ENCODE measurements at places on chromosomes 7 and 10.

GRCh38 chr10:123249894-123250293, 95.7 kb downstream of the BUB3 start:
- DNase-seq, result no peak

DNA sequence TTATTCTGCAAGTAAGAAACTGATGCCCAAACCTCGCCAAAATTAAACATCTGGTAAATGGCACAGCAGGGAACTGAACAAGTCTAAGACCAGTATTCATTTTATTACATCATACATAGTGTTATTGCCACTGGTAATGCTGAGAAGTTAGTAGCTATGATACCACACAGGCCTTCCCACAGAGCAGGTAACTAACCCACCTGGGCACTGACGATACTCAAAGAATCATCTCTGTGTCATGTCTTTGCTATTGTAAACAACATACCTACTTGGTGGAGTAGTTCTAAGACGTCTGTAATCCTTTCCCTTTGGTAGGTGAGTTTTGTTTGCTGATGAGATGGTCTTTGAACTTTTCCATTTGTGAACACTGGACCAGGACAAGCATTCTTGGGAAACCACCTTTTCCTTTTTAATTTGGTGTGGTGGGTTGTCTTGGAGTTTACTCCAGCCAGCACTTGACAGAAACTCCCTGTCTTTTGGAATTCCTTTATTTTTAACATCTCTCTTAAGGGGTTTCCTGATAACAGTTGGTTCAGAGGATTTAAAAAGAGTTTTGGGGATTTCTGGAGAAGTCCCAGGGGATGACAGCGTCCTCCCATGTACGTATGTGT, 40.9 kb downstream of the PDSS1 start:
- no peak for DNase-seq

- DNase-seq, result no peak
Observed at GRCh38 chr10:46317370-46317769, 30.6 kb downstream of the ANTXRL start.

- DNase-seq, result no peak
Observed at GRCh38 chr10:30645340-30645827, 15.8 kb upstream of the LYZL2 start.

DNA sequence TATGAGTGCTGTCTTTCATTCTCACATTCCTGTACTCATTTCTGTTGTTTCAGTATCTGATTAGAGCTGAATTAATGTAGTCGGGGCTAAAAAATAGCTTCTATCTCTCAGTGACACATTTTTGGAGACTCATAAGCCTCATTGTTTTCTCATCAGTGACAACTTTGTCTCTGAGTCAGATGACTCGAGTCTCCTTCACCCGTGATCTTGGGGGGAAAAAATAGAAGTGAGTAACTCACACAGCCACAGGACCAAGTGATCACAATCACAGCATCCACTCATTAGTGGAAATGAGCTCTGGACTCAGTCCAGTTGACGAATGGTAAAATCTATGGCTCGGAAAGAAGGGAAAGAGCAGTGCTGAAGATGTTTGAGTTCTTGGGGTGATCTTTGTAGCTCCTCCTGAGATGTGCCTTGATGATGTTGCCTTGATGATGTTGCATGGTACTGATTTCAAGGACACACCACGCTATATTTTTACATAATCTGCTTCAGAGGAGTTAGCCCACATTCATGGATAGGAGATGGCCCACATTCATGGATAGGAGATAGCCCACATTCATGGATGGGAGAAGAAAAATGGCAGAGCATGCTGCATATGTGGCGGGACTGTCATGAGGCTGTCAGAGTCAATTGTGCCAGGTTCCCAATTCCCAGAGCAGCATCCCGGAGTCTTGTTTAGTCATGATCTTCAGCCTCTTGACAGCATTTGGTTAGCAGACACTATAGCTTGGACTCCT, 214.7 kb downstream of the CELF2 start:
- DNase-seq, result no peak

DNA sequence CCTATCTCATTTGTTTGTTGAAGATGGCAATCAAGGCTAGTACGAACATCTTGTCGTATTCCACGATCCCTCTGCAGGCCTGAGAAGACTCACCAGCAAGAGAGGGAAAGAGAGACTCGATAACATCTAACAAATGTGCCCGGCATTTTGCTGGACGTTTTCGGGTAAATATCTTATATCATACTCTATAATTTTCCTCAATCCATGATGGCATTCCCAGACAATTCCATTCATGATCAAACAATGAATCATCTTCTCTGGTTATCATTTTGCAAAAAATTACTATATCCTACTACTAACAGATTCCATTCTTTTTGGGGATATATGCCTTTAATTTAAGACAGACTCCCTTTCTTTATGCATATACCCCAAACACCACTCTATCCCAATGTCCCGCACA, 118.1 kb downstream of the TYW1B start:
- DNase-seq, result no peak

DNA sequence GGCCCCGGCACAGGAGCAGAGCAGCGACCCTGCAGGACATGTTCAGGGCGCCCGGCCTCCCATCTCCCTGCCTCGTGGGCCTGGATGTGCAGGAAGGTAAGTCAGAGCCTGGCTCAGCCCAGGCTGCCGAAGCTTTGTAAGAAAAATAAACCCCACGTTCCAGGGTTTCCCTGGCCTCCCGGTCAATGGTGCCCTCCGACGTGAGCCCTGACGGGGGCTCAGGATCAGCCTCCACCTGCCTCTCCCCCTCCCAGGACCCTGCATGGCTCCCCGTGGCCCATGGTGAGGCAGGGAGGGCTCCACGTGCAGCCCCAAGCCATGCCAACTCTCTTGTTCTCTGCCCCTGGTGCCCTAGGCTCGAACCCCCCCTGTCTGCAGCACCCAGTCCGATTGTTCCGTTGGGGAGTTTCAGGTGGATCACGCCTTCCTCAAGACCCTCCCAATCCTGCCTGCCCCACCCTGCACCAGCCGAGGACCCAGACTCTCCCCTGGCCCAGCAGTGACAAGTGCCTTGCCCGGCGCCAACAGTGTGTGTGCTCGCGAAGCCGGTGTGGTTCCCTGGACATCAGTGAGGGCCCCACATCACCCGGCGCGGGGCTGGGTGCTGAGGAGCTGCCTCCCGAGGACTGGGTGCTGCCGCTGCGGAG, 73.2 kb downstream of the PDGFA start:
- no peak for DNase-seq

DNA sequence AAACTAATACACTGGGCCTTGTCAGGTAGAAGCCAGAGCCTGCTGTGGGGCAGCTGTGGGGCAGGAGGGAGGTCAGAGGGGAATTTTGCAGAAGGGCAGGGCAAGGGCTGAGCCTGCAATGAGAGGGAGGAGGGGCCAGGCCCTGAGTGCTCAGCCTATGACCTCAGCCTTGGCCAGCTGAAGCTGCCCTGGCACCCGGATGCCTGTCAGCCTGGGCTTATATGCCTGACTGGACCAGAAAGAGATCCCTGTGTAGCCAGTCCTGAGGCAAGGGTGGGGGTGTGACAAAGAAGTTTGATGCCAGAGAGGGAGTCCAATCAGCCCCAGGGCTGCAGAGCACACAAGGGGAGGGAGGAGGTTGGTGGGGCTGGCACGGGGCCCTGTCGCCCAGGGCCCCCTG, 22.3 kb upstream of the PRRT4 start:
- DNase-seq, result no peak

DNA sequence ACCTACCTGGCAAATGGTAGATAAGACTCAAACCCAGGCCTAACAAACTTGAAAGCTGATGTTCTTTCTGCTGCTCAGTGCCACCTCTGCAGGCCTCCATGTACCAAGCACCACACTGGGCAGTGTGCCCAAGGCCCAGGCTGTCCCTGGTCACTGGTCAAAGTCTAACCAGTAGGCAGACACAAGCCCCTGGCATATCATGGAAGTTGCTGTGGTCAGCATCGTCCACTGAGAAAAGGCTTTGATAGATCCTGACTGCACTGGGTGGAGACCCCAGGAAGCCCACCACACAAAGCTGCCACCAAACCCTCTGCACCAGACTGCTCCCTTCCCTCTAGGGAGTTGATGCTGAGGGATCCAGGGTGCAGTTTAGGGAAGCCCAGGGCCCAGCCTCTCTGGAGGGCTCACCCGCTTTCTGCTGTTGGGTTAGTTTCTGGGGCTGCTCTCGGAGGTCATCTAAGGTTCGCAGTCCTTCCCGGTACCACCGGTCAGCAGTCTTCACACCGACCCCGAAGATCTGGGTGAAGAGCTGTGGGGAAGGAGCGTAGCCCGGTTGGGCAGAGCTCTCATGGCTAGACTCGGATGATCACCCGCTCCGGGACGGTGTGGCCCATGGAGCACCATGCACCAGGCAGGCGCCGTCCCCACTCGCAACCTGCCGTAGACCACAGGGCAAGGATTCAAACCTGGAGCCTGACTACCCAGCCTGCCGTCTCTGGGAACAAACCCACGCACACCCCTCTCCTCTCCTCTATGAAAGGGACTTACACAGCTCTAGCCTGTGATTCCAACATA, 6.0 kb downstream of the POLM start:
- DNase-seq, result no peak

- no peak for DNase-seq
Observed at GRCh38 chr10:29039677-29040189, 249.1 kb upstream of the LYZL1 start.

DNA sequence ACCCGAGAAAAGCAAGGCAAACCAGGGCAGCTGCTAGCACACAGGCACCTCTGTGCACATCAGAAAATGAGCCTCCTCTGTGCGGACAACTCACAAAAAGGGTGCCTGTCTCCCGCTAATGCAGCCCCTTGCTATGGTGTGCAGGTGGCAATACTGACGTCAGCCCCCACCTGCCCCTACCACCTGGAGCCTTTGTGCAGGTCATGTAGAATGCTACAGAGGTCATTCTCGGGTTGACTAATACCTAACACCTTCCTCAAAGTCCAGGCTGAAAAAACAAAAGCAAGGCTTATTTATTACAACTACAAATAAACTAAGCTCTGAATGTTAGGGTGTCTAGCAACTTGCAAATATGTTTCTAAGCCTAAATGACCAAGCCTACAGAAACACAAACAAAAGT, 13.9 kb downstream of the PIP4K2A start:
- no peak for DNase-seq

- no peak for DNase-seq
Observed at GRCh38 chr7:21771906-21772610, 173.6 kb downstream of the CDCA7L start.

- no peak for DNase-seq
Observed at GRCh38 chr7:111560773-111561653, 1.3 kb downstream of the IMMP2L start.

GRCh38 chr7:21754963-21755362, 190.7 kb downstream of the CDCA7L start:
- DNase-seq, result no peak
